Epithelial cell of proximal tubule (primary cell): ENCODE measurements at places on chromosomes 11 and 22. TPM values are rescaled to one million over a fixed set of nuclear protein-coding genes. Genes with fewer than 3 reads are reported as not detected.

- DNase-seq, result no peak
Measured at GRCh38 chr11:6397636-6398035, 7.4 kb downstream of the SMPD1 start.

Gene C22orf15
- total RNA-seq, result 0.36 and 2.1 TPM in 2 replicates

GRCh38 chr22:21697880-21698279 lies 32.1 kb downstream of the PPIL2 start:
- no peak for DNase-seq

DNA sequence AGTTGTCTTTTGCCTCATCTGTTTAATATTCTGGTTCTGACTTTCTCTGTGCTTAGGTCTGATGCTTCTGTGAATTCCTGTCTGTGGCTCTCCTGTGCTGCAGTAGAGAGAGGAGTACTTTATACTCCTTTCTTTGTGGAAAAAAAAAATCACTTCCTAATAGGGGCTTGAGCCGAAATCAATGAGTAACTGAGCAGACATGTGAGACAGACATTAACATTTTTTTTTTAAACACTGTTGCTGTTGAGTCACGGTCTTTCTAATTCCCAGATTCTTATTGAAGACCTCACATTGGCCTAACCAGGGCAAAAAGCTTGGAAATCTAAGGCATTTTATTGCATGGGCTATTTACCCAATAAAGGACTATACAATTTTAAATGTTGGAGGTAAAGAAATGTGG lies 86.1 kb downstream of the GRM5 start:
- DNase-seq, result peak; percentile 68

GRCh38 chr11:79421820-79422219 lies 19.0 kb downstream of the TENM4 start:
- DNase-seq, result no peak

Gene TRMT112
- total RNA-seq, result 359 and 470 TPM in 2 replicates

DNA sequence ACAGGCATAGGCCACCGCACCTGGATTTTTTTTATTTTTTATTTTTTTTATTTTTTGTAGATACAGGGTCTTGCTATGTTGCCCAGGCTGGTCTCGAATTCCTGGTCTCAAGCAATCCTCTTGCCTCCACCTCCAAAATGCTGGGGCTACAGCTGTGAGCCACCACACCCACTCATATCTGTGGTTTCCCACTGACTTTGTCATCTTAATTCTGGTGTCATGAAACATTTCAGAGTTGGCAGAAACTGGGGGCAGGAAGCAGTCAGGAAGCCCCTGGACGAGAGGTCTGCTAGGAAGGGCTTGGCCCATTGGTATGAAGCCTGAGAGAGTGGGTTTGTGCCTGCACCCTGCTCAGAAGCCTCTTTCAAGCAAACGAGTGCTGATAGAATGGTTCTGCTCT lies 49.1 kb downstream of the COMMD9 start:
- DNase-seq, result no peak

Gene SLC43A1
- total RNA-seq, result 3.6 and 9.0 TPM in 2 replicates

DNA sequence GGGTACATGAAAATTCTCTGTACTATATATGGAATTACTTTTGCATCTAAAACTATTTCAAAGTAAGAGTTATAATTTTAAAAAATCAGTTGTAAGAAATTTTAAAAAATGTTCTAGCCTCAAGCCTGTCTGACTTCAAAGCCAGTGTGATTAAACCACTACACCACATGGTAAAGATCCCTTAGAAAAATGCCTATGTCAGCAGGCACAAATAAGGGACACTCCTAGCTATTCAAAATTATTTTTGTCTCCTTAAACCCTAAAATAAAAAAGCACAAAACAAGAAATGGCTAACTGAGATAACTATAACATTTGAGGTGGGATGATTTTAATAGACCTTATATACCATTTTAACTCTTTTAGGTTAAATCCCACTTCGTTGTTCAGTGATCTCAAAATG lies 64.0 kb upstream of the LIN7C start:
- DNase-seq, result no peak

- DNase-seq, result peak; percentile 86
Measured at GRCh38 chr11:77705195-77705875, 67.7 kb upstream of the CLNS1A start.

DNA sequence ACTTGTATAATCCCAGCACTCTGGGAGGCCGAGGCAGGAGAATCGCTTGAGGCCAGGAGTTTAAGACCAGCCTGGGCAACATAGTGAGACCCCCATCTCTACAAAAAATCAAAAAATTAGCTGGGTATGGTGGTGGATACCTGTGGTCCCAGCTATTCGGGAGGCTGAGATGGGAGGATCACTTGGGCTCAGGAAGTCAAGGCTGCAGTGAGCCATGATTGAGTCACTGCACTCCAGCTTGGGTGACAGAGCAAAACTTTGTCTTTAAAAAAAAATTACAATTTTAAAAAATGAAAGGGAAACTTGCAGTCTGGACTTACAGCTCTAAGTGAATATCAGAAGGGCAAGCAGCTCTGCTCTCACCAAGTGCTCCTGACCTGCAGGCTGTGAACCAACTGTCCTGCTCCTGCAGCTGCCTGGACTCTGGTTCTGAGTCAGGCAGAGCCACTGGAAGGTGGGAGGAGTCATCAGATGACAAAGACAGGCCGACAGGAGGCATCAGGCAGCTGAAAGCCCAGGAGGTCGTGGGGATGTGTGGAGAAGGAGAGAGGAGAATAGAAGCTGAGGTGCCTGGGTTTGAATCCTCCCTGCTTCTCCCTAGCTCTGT lies 9.6 kb downstream of the SMTNL1 start:
- DNase-seq, result no peak

Gene HYOU1
- 115 and 135 TPM in 2 replicates for total RNA-seq
